ENCODE measurements at places on chromosomes 12 and 14.

GRCh38 chr12:123200414-123200813 lies 32.5 kb downstream of the MPHOSPH9 start:
- DNase-seq: no peak

- no peak for DNase-seq
Measured at GRCh38 chr12:33596061-33596460, 156.4 kb upstream of the SYT10 start.

DNA sequence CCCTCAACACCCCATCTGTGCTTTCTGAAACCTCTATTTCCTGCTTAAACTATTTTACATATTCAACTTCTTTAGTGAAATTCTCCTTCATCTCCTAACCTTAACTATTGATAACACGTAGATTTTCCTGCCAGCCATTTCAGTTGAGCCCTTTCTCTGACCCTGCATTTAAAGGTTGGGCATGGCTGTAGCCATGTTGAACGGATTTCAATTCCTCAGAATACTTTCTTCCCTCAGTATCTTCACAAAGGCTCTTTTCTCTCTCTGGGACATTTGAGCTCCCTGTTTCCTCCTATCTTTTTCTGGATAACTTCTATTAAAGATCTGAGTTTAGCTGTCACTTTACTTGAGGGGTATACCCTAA lies 1.2 kb downstream of the PPHLN1 start:
- no peak for DNase-seq

- DNase-seq: no peak
Measured at GRCh38 chr12:9122091-9122609, 6.4 kb upstream of the A2M start.

GRCh38 chr14:105867961-105868599 lies 341.7 kb downstream of the TMEM121 start:
- no peak for DNase-seq

GRCh38 chr14:22814941-22815713 lies at the start of gene SLC7A7:
SLC7A7 (minus strand) TSS chr14:22815435; CDS start chr14:22813398, 2,037 bp downstream.
- no peak for DNase-seq

DNA sequence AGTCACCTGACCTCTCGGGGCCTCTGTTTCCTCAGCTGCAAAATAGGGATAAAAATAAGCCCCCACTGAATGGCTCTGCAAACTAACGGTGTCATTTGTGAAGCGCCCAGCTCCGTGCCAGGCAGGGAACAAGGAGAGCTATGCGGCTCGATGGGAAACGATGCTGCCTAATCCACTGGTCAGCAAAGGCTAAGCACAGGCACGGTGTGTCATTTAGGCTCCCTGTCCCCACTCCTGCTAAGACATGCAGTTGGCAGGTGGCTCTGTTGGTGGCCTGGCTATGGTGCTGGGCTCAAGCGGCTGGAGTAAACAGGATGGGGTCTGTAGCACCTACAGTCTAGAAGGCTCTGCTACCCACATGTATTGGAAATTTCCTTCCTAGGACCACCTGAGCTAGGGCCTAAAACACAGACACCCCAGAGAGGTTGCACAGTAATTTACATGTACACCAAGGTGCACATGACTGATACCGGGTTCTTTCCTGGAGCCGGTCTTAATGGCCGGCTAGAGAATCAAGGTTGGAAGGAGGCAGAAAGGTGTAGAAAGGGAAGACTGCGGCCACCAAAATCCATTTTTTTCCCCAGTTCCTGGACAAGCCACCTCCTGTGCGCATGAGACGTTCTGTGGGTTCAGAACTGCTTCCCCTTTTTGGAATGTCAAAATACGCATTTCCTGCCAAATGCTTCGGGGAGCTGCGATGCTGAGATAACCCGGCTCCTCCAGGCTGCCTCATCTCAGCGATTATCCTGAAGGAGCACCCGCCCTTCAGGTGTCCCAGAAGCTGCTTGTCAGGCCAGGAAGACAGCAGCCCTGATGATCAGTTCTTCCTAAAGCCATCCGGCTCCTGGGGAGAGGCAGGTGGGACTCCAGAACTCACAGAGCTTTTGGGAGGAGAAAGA lies 1.0 kb downstream of the CACNA2D4 start:
- DNase-seq: no peak

Data from GM04503 (cell line).